ENCODE measurements at places on chromosomes 13 and 19.

- no peak for DNase-seq
Measured at GRCh38 chr19:55373306-55373992, 3.2 kb upstream of the TMEM190 start.

DNA sequence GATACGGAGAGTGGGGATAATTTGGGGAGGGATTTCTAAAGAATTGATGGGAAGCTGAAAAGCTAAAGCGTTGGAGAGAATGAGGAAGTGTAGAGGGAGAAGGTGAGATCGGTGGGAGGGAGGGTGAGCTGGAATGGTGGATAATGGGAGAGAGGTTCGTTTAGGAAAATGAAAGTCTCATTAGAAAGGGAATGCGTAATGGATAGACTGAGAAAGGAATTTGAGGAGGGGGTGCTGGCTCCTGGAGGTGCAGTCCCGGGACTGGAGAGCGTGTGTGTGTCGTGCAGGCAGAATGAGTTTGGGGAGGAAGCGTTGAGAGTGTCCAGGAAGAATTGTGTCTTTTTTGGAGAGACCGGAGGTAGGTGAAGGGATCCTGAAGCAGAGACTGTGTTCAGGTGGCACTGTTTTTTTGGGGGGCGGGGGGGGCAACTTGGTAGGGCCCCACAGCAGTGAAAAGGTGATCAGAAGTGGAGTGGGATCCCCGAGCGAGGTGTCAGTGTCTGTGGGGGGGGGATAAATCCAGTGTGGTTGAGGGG is 1.4 kb downstream of the ACTN4 start:
- DNase-seq: peak; percentile 40

GRCh38 chr13:31978021-31978420 is 53.6 kb upstream of the FRY start:
- DNase-seq: no peak

- DNase-seq: no peak
Measured at GRCh38 chr19:14886032-14886431, at the start of gene OR7A17. Gene OR7A17, minus strand, starts transcription at chr19:14886132. Its CDS starts 4,777 bp downstream, at chr19:14881355.

GRCh38 chr19:37304884-37305255 is 66.0 kb upstream of the ZNF527 start:
- DNase-seq: no peak

GRCh38 chr19:1206150-1206863 is 729 bp downstream of the STK11 start:
- peak; percentile 50 for DNase-seq

- DNase-seq: no peak
Measured at GRCh38 chr13:27933580-27934328, 14.0 kb downstream of the PDX1 start.

DNA sequence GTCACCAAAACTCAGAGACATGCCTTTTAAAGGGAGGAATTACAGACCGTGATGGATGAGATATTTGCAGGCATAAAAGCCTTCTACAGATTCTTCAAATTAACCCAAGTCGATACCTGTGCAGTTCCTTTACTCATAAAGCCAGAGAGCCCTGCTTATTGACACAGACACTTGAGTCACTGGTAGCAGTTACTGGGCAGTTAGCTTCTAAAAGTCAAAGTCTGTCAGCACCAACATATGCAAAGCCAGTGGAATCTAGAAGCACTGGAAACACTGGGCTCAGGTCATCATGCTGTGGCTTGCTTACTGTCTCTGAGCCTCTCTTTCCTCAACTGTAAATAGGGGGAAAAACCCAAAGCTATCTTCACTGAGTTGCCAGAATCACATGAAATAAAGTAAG is 25.7 kb upstream of the LRCH1 start:
- no peak for DNase-seq
